Activated CD8-positive, alpha-beta memory T cell treated with anti-CD3 and anti-CD28 coated beads for 1 hour (primary cell): ENCODE measurements at places on chromosomes 12 and 14.

GRCh38 chr12:111297703-111298426, 71.0 kb downstream of the PHETA1 start:
- no peak for DNase-seq

DNA sequence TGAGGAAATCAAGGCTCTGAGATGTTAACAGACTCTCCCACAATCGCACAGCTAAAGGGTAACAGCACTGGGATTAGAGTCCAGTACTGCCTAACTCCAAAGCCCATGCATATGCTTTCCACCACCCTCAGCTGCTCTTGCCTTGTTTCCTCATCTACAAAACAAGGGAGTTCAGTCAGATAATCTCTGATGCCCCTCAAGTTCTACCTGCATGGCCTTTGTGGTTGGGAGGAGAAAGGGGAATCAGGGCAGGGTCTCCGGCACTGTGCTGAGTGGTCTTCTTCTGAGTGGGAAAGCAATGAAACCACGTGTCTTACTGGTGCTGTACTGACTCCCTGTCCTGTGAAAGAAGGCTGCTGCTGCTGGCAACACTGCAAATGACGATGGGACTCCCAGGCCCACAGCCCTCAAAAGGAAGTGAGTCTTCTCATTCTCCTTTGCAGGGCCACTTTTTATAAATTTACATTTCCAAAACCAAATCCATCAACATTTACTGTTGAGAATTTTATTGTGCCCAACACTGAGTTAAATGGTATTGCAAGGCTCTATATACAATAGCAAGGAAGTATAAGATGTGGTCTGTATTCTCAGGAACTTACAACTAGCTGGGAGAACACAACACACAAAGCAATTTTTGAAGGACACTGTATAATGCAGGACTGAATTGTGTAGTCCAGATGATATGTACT, 19.7 kb upstream of the DUSP16 start:
- DNase-seq, result no peak

GRCh38 chr12:106179086-106179485, 40.3 kb upstream of the NUAK1 start:
- no peak for DNase-seq

- no peak for DNase-seq
Observed at GRCh38 chr14:87461704-87462103, 531.3 kb downstream of the GALC start.

DNA sequence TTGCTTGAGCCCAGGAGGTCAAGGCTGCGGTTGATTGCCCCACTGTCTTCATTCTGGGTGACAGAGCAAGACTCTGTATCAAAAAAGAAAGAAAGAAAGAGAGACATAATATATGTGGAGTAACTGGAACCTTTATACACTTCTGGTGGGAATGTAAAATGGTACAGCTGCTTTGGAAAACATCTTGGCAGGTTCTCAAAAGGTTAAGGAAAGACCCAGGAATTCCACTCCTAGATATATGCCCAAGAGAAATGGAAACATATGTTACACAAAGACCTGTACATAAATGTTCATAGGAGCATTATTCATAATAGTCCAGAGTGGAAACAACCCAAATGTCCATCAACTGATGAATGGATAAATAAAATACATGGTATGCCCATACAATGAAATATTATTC, 7.2 kb downstream of the RBMS2 start:
- DNase-seq, result no peak

GRCh38 chr14:82911930-82912329, 1378.3 kb upstream of the SEL1L start:
- no peak for DNase-seq

DNA sequence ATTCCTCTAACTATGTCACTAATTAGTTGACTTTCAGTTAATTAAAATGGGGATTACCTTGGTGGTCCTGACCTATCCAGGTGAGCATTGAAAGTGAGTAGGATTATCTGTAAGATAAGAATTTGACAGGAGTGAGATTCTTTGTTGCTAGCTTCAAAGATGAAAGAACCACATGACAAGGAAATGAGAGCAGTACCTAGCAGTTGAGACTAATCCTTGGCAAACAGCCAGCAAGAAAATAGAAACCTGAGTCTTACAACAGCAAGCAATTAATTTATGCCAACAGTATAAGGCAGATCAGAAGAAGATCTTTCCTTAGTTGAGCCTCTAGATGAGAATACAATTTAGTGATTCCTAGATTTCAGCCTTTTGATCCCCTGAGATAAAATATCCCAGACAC, 1058.4 kb downstream of the LRFN5 start:
- DNase-seq, result no peak

- DNase-seq, result no peak
Observed at GRCh38 chr14:82447586-82447985, 913.9 kb upstream of the SEL1L start.

DNA sequence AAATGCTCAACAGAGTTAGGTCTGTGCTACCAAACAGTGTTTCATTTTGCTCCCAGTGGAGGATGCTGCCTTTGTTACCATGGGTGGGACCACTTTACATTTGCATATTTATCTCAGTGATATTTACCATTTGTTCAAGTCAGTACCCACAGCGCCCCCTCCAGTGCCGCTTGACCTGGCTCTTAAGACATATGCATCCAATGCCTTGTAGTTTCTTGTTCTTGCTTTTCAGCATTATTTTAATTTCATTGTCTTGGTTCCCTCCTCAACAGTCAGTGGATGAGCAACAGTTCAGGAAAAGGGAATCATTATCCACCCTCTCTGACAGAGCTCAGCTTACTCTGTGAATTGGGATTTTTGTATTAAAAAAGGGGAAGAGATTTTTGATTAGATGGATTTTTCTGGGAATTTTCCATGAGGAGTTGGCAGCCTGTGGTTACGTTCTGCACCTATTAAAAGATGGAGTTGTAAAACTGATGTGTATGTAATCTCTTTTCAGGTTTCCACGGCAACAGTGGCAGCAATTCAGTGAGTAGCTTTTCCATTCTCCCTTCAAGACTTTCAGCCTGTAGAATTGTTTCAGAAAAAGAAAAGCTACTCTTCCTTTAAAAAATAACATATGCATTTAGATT, 240.5 kb upstream of the DAAM1 start:
- DNase-seq, result no peak

DNA sequence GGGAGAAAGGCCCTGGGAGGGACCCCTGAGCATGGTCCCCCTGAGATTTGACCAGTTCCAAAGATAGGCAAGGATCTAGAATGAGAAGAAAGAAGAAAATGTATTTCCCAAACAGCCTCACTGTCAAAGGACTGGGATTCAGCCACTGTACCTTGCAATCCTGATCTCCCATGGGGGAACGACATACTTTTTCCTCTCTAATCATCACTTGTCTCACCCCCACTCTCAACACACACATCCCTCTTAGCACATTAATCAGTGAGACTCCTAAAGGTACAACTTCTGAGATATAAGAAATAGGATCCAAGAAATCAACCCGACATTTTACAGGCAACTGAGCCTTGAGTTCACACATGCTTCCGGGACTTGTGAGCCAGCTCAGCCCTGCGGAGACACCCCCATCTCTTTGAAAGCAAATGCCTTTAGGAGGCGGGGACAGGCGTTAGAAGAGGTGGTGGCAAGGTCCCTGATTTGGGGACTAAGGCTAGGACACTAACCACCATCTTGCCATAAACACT, 1.4 kb downstream of the MAP3K9 start:
- no peak for DNase-seq

DNA sequence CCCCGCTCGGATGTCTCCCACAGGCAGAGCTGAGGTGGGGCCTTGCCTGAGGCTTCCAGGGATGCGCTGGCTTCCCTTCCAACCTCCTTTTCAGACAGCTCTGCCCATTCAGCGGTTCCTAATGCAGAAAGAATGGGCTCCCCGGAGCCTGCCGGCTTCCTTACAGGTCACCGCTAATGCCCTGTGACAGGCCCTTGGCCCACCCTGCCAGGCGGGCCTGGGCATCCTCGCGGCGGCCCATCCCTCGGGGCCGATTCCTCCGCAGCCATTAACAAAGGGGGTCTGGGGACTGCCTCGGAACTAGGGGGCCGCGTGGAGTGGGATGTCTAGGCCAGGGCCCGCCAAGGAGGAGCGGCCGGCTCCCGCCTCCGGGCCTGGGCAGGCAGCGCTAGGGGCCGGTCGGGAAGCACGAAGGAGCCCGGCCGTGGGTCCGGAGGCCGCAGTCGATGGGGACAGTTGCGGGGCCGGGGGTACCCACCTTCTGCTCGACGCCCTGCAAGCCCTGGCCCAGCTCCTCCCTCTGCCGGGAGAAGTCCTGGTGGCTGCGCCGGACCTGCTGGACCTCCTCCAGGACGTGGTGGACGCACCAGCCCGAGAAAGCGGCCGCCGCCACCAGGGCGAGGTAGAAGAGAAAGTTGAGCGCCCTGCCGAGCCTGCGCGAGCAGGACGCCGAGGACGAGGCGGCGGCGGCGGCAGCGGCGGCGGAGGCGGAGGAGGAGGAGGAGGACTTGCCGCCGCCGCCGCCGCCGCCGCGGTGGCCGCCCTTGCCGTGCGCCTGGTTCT, 738 bp downstream of the CKAP4 start:
- DNase-seq, result peak; percentile 44

DNA sequence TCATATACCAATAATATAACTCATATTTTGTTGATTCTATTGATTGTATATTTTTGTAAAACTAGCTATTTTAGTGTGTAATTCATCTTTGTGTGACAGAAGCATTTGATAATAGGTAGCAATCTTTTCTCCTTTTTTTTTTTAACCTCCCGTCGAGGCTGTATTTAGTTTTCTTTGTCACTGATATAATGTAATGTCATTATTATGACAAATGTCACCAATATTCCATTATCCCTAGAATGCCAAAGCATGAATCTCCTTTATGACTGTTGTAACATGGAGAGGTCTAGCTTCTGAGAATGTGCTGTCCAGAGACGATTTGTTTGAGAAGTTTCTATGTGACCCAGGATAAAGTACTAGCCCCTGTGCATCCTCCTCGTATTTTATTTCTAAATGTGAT, 639.0 kb upstream of the ATXN7L3B start:
- DNase-seq, result no peak

- no peak for DNase-seq
Observed at GRCh38 chr12:51788876-51789275, 59.6 kb downstream of the FIGNL2 start.

DNA sequence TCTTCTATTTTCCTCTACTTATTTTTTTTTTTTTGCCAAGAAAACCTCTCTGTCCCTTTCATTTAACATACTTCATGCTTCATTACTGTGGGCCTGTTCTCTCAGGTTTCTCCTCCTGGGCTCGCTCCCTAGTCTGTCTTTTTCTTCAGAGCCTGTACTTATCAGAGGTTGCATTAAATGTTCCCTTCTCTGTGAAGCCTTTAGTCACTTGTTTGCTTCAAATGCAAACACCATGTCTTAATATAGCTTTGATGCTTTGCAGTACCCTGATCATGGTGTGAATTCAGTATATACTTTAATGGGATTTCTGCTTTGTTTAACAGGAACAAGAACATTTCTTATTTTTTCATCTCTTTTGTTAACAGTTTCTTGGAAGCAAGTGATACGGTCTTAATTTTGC, 72.7 kb upstream of the DNM1L start:
- no peak for DNase-seq

- DNase-seq, result no peak
Observed at GRCh38 chr12:6534695-6534944, 303 bp downstream of the GAPDH start.

GRCh38 chr12:26149968-26150500, 25.2 kb upstream of the BHLHE41 start:
- DNase-seq, result no peak

- no peak for DNase-seq
Observed at GRCh38 chr14:20612403-20612802, 21.2 kb upstream of the RNASE12 start.

- DNase-seq, result no peak
Observed at GRCh38 chr12:54387114-54387467, 2.6 kb upstream of the ZNF385A start.

GRCh38 chr12:124640056-124640455, 72.6 kb upstream of the NCOR2 start:
- DNase-seq, result no peak

DNA sequence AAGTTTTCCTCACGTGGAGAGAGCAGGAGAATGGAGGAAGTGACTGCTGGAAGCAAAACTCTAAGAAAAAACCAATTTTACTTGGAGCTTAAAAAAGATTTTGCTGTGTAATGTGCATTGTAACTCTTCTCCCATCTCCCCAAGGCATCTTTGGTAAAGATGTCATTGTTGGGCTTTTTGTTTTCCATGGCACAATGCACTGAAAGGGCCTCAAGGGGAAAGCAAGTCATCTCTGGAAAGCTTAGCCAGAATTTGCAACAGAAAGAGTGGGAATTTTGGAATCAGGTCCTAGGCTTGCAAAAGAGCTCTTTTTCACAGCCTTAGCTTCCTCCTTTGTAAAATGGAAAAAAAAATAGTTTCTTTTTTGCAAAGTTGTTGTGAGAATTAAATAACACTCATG, 7.9 kb upstream of the PPM1A start:
- no peak for DNase-seq
